ENCODE measurements at places on chromosomes 1 and 21. TPM values are rescaled to one million over a fixed set of nuclear protein-coding genes. Genes with fewer than 3 reads are reported as not detected.
A peak's percentile ranks its signal among the peaks of the same experiment; 100 is the strongest.

Gene NCF2
- 2.9 TPM for total RNA-seq

Gene OR2T12
- total RNA-seq = not detected

Gene EPS15
- total RNA-seq = 61.0 TPM

Gene AMY1C
- not detected for total RNA-seq

Gene ANKRD65
- total RNA-seq = not detected

Gene TSPAN2
- total RNA-seq = 4.0 TPM

Gene RGS4
- not detected for total RNA-seq

Gene YRDC
- total RNA-seq = 16.0 TPM

- DNase-seq = peak; percentile 35
Observed at GRCh38 chr1:234724516-234725176, 114.7 kb upstream of the IRF2BP2 start.

DNA sequence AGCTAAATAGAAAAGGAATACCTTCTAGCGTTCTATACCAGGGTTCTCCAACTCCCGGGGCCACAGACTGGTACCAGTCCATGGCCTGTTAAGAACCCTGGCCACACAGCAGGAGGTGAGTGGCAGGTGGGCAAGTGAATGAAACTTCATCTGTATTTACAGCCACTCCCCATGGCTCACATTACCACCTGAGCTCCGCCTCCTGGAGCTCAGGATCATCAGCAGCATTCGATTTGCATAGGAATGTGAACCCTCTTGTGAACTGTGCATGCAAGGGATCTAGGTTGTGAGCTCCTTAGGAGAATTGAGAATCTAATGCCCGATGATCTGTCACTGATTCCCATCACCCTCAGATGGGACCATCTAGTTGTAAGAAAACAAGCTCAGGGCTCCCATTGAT lies 107.3 kb downstream of the KAZN start:
- no peak for DNase-seq

DNA sequence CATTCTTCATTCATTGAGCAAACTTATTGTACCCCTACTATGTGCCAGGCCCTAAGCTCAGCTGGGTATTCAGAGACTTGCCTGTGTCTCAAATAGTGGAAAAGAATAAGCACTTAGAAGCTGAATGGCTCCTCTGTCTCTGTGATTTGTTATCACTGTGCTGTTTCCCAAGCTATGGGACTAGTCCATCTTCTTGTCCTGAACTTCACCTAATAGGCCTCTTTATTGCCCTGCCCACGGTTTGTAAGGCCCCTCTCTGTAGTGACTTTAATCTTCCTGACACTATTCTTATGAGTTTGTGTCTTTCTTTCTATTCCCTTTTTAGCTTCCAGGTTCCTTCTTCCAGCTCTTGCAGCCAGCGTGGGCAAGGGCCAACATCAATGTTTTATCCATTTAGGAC lies 85.4 kb upstream of the LPGAT1 start:
- DNase-seq = no peak

- no peak for DNase-seq
Observed at GRCh38 chr1:204650911-204651570, 34.5 kb downstream of the LRRN2 start.

GRCh38 chr1:25243907-25244306 lies 3.3 kb downstream of the RSRP1 start:
- DNase-seq = no peak

GRCh38 chr1:243471026-243471685 lies 215.3 kb downstream of the SDCCAG8 start:
- no peak for DNase-seq

GRCh38 chr1:157992031-157992832 lies 1.2 kb upstream of the KIRREL1 start:
- no peak for DNase-seq

DNA sequence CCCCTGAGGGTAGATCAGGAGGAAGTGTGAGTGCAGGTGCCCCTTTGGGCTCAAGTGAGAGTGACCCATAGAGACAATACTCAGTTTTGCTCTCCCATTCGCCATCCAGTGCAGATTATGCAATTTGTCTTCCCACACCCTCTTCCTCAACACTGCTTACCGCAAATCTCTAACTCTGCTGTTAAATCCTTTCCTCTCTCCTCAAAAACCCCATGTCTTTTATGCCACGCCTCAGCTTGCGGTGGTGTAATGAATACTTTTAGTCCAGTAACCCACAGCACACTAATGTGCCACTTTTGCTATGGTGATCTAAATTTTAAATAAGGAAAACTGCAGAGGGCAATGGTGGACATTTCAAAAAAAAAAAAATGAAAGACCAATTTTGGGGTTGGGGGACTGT lies 57.7 kb downstream of the PRRX1 start:
- DNase-seq = no peak

DNA sequence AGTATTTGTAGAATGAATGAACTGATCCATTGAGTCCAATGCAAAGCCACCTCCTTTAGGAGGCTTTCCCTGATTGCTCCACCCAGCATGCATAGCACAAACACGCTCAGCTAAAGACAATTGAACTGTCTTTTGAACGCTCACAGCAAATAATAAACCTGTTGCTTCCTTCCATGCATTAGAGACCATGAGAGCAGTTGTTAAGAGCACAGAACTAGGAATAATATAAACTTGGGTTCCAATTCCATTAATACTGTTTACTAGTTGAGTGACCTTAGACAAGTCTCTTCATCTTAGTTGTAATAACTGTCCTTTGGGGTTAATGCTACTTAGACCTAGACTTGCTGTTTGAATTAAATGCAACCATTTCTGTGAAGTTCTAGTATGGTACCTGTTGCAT lies 5.9 kb upstream of the MEF2D start:
- DNase-seq = no peak

GRCh38 chr1:160740133-160740688 lies 1.2 kb downstream of the SLAMF7 start:
- DNase-seq = no peak

GRCh38 chr1:86260476-86260875 lies 103.9 kb upstream of the COL24A1 start:
- no peak for DNase-seq

Data from T-cell (primary cell).